ENCODE measurements at places on chromosomes 11 and 22. TPM values are rescaled to one million over a fixed set of nuclear protein-coding genes. Genes with fewer than 3 reads are reported as not detected.

The CASP12 gene
- total RNA-seq: not detected

The SLC22A6 gene
- total RNA-seq: not detected

The CARD18 gene
- 0.78 TPM for total RNA-seq

The ANKK1 gene
- 1.4 TPM for total RNA-seq

The VSIG2 gene
- total RNA-seq: not detected

The CRKL gene
- 63.4 TPM for total RNA-seq

The CAT gene
- total RNA-seq: 41.1 TPM

The ARRB1 gene
- total RNA-seq: 3.5 TPM

The DNAJB13 gene
- total RNA-seq: not detected

The GNAZ gene
- 0.27 TPM for total RNA-seq

The SLC22A8 gene
- not detected for total RNA-seq

The VPREB1 gene
- not detected for total RNA-seq

The DTX4 gene
- 5.7 TPM for total RNA-seq

The OR51V1 gene
- total RNA-seq: not detected

The SERPIND1 gene
- not detected for total RNA-seq

The ST14 gene
- total RNA-seq: 94.8 TPM

The GPHA2 gene
- not detected for total RNA-seq

The KCNK4 gene
- total RNA-seq: not detected

The CHST1 gene
- not detected for total RNA-seq

The TEX12 gene
- not detected for total RNA-seq

The ALDH3B1 gene
- not detected for total RNA-seq

The YPEL1 gene
- total RNA-seq: not detected

The APOBEC3A gene
- total RNA-seq: not detected
